ENCODE measurements at places on chromosomes 13 and 19.

DNA sequence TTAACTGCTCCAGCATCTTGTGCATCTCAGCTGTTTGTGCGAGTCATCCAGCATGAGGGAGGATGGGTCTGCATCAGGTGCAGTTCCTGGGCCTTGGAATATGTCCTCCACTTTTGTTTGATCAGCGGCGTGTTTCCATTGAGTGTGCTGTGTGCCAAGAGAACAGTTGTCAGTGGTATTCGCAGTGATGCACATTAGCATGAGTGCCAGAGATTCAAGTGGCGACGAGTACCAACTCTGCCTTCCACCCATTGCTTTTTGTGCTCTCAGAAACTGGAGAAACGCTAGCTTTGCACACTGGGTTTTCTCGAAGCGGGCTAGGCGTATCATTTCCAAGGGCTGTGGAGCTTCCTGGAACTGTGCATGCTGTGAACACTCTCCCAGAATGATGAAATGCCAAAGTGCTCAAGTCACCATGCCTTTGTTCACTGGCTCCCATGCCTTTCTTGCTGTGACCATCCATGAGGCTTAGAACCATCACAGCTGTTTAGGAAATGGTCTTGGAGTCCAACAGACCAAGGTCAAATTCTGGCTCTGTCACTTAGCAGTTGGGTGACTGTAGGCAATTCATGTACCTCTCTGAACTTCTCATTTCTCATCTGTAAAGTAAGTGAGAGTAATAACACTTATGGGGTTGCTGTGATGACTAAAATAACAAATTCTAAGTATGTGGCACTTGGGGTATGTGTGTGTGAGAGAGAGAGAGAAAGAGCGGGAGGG lies 18.4 kb downstream of the LRCH1 start:
- no peak for DNase-seq

- DNase-seq: no peak
Measured at GRCh38 chr19:4715529-4716221, 8.0 kb downstream of the DPP9 start.

DNA sequence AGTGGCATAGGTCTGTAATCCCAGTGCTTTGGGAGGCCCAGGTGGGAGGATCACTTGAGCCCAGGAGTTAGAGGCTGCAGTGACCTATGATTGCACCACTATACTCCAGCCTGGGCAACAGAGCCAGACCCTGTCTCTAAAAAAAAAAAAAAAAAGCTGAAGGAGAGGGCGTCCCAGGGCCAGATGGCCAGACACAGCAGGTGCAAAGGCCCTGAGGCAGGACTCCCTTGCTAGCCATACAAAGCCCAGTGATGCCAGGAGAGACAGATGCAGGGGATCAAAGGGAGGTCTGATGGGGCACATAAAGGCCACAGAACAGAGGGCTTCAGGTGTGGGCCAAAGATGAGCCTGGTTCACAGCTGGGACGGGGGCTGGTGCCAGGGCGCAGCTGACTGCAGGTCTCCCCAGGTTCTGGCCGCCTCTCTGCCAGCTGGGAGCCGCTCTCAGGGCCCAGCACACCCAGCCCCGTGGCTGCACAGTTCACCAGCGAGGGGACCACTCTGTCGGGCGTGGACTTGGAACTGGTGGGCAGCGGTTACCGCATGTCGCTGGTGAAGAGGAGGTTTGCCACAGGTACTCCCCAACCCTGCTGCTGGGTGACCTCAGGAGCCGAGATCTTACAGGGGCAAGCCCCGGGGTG lies 7.5 kb upstream of the B3GNT3 start:
- no peak for DNase-seq

- no peak for DNase-seq
Measured at GRCh38 chr19:46298479-46299003, 1.7 kb downstream of the HIF3A start.

DNA sequence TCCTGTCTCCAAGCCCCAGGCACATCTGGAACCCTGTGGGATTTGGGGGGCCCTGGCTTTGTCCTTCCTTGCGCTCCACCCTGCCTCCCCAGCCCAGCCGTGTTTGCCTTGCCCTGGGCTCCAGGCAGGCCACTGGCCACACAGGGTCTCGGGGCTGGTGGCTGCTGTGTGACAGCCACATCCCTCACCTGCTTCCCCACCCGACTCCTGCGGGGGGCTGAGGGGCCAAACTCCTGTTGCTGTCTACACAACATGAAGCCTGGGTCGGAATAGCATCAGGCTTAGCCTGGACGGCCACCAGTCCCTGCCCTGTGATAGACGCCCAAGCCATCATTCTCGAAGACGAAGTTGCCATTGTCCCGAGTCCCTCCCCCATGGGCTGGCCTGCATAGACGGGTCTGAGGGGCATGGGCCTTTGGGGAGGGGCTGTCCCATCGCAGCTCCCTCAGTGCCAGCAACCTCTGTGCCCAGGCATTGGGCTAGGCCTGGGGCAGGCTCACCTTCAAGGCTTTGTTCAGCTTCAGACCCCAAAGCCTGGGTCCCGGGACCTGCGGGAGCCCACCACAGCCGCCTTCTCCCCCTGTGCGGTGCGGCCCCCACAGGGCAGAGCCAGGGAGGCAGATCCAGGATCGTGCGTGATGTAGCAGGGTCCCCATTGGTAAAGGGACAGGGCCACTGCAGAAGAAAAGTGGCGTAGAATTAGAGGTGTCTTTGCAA lies 15.5 kb upstream of the TEKTIP1 start:
- DNase-seq: no peak

- DNase-seq: peak; percentile 64
Measured at GRCh38 chr19:11242864-11243797, 3.7 kb downstream of the ANGPTL8 start.

DNA sequence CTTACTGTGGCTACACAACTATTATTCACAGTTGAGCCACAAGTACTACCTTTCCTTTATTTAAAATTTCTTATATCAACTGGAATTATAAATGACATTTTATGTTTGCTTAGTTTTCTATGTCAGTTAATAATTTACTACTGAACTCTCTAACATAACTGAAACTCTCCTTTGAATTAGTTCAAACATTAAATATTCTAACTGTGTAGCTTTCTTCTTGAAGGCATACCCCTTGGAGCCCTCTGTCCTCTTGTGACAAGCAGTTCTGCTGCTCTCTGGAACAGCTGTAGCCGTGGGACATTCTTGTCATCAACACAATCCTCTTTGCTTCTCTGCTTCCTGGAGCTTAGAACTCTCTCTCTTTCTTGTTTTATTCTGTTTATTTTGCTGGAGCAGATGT lies 244.8 kb downstream of the NHLRC3 start:
- DNase-seq: no peak

DNA sequence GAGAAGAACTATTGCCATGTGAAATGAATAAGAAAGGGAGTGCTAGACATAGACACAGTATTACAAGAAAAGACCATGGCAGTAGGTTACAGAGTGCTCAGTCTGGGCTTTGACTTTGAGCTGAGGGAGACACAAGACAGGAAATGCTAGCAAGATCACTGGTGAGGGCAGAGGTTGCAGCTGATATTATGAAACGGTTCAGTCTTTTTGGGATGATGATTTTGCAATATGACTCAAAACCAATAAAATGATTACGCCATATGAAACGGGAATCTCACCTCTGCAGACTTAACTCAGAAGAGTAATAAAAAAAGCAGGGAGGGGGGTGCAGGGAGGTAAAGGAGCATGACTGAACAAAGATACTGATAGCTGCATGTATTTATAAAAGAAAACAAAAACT lies 123.1 kb downstream of the RBM26 start:
- no peak for DNase-seq

DNA sequence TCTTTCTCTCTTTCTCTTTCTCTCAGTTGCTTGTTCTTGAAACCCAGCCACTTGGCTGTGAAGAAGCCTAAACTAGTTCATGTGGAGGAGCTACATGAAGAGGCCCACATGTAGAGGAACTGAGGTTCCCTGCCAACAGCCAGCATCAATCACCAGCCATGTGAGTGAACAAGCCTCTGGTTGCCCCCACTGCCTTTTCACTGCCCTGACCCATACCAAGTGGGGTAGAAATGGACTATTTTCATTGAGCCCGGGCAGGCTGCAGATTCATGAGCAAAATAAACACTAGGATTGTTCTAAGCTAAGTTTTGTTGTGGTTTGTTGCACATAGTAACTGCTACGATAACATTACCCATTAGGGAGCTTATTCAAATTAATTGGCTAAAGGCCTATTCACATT lies 78.7 kb upstream of the FAM216B start:
- DNase-seq: no peak

- no peak for DNase-seq
Measured at GRCh38 chr13:28557725-28558520, 63.0 kb upstream of the FLT1 start.

DNA sequence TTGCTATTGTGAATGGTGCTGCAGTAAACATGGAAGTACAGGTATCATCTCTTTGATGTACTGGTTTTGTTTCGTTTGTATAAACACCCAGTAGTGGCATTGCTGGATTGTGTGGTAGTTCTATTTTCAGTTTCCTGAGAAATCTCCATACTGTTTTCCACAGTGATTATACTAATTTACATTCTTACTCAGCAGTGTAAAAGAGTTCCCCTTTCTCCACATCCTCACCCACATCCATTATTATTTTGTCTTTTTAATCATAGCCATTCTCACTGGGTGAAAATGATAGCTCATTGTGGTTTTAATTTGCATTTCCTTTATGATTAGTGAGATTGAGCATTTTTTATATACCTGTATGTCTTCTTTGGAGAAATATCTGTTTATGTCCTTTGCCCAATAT lies 62.3 kb upstream of the PARP4 start:
- no peak for DNase-seq

DNA sequence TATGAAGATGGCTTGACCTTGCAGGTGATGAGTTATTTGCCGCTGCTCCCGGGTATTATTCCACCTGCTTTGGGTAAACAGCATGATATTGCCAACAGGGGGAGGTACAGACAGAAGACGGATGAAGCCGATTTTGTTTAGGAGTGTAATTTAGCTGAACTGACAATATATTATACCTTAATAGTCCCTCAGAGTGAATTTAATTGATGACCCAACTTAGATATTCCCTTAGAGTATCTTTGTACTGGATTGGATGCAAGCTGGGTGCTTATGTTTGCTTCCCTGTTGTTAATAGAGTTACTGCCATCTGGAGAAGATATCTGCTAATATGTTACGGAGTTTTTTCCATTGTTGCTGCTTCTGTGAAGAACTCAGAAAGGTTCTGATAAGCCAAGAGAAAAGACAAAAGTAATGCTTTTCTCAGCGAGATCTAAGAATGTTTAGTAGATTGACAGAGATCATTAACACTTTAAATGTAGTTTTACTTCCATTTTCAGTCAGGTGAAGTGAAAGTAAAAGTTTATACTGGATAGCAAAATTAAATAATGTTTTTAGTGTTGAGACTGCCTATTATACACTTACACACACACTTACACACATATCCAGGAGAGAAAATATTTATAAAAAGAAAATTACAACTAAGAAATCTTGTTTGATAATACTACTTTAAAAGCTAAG lies 2220.8 kb upstream of the PCDH20 start:
- no peak for DNase-seq

DNA sequence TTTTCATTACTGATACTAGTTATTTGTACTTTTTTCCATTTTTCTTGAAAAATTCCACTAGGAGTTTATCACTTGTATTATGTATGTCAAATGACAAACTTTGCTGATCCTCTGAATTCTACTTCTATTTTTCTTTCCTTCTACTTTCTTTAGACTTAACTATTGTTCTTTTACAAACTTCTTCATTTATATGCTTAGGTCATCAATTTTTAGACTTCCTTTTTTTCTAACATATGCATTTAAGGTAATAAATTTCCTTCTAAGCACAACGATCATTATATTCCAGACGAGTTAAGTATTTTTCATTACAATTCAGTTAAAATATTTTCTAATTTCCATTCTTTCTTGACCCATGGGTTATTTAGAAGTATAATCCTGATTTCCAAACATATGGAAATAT lies 240.8 kb downstream of the NHLRC3 start:
- no peak for DNase-seq

GRCh38 chr13:68806125-68806524 lies 1301.5 kb upstream of the ATXN8OS start:
- DNase-seq: no peak

DNA sequence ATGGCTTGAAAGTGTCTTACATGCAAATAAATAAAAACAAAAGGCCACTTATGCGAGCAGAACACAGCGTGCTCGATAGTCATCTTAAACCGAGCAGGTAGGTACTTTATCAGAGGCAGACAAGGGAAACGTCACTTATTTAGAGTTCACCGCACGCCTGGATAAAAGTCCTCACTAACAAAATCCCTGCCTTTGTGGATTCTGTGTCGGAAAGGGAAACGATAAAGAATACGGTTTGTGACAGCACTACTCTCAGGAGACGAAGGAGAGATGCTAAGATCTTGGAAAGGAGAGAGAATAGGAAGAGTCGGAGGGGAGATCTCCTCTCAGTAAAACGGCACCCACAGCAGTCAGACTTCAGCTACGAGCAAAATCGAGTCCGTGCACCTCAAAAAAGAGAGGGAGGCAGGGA lies 581 bp downstream of the RCBTB1 start:
- DNase-seq: no peak

DNA sequence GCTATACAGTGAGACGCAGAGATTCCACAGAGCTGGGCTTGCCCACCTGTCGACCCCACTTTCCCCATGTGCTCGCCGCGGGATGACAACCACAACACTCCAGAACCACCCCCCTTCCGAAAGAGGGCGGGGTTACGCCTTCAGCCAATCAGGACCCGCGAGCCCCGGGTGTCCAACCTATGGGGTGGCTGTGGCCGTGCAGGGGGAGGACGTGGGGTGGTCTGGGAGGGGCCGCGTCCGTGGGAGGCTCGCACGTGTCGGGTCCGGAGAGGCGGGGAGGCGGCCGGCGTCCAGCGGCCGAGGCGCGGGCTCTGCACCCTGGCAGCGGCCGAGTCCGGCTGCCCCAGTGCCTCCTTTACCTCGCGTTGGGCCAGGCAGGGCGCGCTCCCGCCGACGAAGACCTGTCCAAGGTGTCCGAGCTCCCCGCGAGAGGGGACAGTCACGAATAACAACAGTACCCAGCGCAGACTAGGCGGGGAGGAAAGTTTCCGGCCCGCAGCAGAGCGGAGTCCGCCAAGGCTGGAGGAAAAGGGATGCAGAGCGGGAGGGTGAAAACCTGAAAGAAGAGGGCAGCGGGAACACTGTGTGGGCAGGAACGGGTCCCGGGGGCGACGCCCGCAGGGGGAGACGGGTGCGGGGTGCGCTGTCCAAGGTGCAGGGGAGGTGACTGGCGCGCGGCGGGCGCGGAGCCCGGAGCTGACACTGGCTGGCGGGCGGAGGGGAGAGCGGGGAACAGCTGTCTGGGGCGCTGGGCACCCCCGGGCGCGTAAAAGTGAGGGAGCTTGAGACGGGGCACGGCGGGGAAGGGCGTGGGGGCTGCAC lies 911 bp downstream of the ENOX1 start:
- DNase-seq: no peak

DNA sequence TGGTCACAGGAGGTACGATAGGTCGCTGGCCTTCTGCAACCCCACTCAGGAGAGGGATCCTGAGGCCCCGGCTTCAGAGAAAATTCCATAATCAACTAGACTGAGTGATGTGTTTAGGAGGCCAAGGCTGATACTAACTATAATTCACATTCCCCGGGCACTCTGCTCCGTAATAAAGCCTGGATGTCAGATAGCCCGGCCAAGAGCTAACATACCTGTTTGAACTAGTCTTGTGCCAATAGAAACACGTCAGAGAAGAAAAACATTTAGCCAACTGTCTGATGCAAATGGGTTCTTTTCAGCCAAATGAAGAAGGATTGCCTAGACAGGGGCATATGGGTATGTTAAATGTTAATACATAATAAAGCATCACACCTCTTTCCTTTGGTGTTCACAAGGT lies 204.2 kb downstream of the TSHZ3 start:
- no peak for DNase-seq

- no peak for DNase-seq
Measured at GRCh38 chr19:1109697-1110671, 6.2 kb downstream of the GPX4 start.

Measured in T-helper 2 cell (primary cell).